ENCODE measurements at places on chromosomes 3 and 15.

- DNase-seq: no peak
Measured at GRCh38 chr3:71069797-71070196, 513.7 kb downstream of the FOXP1 start.

DNA sequence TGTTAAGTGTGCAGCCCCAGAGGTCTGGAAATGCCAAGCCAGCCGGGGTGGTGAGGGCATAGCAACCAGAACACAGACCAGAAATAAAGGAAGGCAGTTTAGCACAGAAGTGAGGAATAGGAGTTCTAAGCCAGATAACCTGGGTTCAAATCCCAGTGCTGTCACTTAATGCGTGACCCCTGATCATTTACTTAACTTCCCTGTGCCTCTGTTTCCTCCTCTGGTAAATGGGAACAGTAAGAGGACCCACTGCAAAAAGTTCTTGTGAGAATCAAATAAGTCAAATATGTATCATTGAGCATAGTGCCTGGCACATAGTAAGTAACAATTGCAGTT lies 125.2 kb upstream of the ARHGEF3 start:
- DNase-seq: no peak

DNA sequence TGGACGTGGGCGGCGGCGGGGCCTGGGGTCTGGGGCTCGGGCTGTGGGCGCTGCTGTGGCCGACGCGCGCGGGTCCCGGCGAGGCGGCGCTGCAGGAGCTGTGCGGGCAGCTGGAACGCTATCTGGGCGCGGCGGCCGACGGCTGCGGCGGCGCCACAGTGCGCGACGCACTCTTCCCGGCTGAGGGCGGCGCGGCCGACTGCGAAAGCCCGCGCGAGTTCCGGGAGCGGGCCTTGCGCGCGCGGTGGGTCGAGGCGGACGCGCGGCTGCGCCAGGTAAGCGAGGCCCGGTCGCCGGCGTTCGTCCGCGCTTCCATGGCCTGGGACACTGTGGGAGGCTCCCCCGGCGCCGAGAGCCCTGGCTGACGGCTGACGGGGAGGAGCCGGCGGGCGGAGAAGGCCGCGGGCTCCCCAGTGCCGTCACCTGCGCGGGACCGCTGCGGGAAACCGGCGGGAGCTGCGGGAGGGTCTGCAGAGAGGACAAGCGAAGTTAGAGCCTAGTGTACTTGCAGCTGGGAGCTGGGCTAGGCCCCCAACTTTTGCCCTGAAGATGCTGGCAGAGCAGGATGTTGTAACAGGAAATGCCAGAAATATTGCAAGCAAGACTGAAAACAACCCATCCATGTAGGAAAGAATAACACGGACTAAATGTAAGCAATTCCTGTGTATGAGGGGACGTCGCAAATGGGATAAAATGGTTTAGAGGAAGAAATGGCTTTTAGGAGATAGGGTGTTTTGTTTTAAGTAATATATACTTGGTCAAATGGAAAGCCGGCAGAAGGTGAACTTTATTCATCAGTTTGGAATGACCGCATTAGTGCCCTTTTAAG lies 847 bp downstream of the WHAMM start:
- no peak for DNase-seq

DNA sequence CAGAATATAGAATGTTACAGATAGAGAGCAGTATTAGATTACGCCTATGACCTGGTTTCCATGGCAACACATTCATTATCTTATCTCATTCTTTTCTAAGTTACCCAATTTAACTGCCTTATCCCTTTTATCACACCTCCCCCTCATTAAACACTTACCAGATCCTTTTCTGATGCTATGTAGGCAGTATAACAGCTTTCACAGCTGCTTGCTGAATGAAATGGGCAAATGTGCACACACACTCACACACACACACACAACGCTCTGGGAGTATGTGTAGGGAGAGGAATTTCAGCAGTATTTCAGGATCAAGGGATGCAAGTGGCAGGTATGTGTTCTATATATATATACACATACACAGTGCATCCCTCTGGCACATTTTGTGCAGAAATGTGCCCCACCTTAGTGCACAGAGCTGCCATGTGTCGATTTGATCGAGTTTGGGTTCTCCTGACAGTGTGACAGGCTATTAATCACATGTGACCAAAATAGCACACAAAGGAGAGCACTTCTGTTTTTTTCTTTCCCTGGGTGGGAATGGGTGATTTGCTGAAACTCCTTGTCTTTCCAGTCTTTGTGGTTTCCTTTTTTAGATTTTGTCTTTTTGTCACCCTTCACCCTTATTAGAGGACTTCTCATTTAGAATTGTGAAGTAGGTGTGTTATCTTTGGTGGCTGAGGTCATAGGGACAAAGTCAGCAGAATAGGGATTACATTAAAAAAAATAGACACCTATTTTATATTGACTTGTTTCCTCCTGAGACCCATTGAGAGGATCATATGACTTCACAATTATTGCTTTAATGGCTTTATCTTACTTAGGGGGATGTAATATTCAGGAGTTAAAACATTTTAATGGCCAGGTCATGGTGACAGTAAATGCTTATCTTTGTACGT lies 553.7 kb downstream of the PDCD6IP start:
- no peak for DNase-seq

DNA sequence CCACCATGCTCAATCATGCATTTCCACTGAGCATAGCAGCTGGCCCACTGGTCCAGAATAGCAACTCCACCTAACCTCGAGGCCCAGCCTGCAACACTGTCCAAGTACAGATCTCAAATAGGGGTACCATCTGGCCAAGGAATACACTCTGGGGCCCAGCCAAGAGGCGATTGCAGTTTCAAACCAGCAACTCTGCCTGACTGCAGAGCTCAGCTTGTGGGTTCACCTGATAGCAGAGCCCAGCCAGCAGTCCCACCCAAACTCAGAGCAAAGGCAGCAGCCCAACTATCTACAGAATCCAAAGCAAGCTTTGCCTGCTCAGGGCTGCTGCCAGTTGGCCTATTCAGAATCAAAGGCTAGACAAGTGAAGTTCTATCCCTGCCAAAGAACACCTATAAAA lies 30.5 kb downstream of the POLQ start:
- DNase-seq: no peak

- peak; percentile 25 for DNase-seq
Measured at GRCh38 chr3:176961916-176962315, 235.4 kb downstream of the TBL1XR1 start.

- DNase-seq: no peak
Measured at GRCh38 chr3:59467476-59467875, 417.7 kb upstream of the CFAP20DC start.

- no peak for DNase-seq
Measured at GRCh38 chr15:39275066-39275465, 305.8 kb upstream of the THBS1 start.

DNA sequence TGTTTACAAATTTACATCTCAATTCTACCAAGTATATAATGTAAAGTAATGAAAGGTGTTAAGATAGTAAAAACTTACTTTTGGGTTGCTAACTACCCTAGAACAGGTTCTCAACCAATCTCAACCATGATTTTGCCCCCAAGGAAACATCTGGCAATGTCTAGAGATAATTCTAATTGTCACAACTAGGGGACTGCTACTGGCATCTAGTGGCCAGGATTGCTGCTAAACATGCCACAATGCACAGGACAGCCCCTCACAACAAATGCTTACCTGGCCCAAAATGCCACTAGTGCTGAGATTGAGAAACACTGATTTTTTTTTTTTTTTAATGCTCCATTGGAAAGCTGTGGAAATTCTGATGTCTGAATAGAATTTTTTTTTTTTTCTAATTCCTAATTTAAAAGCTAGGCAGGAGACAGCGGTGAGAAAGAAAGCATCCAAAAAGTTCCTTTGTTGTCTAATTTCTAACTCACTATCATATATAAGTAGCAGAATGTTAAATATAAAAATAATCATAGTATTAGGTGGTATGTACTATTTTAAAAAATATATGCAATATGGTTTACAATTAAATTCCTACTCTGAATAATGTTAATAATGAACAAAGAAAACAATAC lies 81.5 kb downstream of the TJP1 start:
- DNase-seq: no peak

GRCh38 chr3:196872316-196872715 lies 4.6 kb downstream of the SENP5 start:
- DNase-seq: no peak

- no peak for DNase-seq
Measured at GRCh38 chr3:127697551-127698240, 24.9 kb downstream of the ABTB1 start.

DNA sequence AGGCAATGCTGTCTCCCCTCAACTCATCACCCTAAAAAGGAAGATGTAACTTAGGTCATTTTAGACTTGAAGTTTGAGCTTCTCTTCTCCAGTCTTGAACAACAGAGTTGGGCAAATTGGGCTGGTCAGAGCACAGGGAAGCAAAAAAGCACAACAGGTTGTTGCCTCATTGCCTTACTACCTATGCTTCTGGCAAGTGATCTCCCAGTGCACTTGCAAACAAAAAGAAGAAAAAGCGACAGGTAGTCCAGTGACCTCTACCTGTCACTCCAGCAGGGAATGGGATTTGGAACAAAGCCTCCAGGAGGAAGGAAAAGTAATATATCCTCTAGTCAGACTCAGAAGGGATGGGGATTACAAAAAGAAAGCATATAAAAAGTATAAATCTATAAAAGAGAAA lies 160.2 kb upstream of the MANF start:
- DNase-seq: no peak

DNA sequence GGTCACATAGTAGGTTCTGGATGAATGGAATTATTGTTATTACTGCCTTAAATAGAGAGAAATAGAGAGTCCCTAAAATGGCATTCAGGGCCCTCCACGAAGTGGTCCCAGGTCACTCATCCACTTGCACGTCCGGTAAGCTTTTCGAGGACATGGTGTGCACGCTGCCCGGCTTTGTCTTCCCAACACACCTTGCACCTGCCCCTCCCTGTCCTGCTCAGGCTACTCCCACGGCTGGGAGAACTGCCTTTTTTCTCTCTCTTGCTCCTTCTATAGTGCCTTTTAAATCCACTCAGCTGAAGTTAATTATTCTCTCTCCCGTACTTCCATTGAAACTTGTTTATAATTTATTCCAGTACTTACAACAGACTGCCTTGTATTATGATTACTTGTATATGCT lies 5.6 kb upstream of the DGKG start:
- no peak for DNase-seq

- DNase-seq: no peak
Measured at GRCh38 chr15:67979281-67979680, 74.8 kb upstream of the PIAS1 start.

DNA sequence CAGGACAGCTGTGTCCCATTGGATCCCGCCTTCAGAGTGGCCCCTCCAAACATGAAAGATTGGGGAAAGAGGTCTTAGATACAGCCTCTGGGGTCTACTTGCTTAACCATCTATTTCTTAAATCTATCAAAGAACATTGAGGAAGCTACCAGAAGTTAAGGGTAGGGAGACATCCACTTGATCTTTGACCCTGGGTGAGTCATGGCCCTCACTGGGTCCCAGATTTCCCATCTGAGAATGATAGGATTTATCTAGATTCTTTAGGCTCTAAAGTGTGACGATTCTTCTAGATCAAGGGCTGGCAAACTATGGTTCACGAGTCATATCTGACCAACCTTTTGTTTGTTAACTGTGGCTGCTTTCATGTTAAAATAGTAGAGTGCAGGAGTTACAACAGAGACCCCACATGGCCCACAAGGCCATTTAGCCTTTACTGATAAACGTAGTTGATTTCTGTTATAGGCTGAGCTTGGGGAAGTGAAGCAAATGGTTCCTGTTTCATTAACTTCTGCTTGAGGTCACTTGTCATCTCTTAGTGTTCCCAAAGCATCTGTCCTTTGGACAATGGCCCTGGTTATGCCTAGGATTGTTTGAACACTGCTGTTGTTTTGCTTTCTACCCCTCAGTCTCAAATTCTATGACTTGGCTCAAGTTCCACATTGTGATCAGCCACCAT lies 8.0 kb downstream of the MUC13 start:
- no peak for DNase-seq

DNA sequence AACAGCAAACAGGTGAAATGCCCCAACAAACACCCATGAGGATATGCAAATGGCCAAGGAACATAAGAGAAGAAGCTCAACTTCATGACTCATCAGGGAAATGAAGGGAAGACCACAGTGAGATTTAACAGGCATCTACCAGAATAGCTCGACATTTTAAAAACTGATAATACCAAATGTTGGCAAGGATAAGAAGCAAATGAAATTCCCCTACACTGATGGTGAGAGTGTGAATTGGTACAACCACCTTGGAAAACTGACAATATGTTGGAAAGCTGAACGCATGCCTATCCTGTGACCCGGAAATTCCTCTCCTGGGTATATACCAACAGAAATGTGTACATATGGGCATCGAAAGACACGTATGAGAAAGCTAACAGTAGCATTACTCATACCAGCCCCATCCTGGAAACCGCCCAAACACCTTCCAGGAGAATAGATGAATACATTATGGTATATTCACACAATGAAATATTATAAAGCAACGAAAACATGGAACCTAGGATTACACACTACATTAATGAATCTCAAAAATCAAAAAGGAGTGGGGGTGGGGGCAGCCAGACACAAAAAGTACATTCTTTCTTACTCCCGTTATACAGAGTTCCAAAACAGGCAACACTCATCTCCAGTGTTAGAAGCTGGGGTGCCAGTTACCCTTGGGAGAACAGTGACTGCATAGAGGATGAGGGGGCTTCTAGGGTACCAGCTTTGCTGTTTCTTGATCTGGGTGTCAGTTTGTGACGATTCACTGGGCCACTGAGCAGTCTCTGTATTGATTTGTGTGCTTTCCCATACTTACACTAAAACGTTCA lies 16.9 kb downstream of the RFTN1 start:
- no peak for DNase-seq

DNA sequence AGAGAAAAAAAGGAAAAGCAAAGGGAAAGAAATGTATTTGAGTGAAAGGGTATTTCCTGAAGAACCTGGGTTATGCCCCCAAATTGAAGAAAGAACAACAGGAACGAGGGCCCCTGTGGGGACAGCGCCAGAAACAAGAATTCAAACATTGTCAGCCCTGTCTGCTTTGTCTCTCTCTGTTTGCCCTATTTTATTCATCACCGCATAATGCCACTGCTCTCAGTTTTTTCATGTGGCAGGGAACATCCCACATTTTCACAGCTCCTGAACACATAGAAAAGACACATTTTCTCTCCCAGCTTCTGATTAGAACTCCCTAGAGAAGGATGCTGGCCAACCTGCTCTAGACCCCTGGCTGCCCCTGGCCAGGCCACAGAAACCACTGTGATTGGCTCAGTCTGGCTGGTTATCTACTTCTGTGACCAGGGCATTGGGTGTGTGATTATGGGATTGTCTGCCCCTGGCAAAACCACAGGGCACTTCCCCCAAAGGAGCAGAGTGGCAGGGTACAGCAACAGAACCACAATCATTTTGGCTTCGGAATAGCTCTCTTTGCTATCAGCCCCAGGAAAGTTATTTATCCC lies 31.3 kb upstream of the CCDC54 start:
- no peak for DNase-seq

All from iPS DF 19.7 (cell line).